ENCODE measurements at places on chromosomes 12 and 14.

- peak; percentile 32 for DNase-seq
Observed at GRCh38 chr14:69572030-69572840, 2.4 kb downstream of the CCDC177 start.

DNA sequence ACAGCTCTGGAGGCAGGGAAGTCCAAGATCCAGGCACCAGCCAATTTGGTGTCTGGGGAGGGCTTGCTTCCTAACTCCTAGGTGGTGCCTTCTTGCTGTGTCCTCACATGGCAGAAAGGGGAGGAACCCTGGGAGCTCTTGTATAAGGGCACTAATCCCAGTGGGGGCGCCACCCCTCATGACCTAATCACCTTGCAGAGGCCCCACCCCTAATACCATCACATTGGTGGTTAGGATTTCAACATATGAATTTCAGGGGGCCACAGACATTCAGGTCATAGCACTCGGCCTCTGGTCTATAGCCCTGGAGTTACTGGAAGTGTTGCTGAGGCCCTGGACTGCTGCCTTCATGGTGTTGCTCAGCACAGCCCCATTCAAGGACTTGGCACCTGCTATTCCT lies 14.6 kb downstream of the PSMD9 start:
- no peak for DNase-seq

DNA sequence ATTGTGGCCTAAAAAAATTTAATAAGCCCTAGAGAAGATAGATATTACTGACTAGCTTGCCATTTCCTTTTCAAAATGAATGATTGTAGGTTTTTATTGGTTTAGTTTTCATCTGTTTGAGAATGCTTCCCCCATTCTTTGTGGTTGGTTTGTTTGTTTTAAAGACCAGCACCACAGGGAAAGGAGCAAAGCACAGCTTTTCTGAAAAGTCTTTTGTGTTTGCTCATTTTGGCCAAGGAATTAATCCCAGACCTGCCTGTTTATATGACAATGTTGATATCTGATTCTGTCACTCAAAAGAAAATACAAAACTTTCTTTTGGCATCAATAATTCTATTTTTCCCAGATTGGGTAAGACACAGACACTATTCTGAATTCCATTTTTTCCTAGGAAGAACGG lies 312.5 kb upstream of the FLRT2 start:
- no peak for DNase-seq

- DNase-seq = peak; percentile 33
Observed at GRCh38 chr12:117872546-117873169, 96.1 kb downstream of the KSR2 start.

- DNase-seq = no peak
Observed at GRCh38 chr14:92731622-92732115, 16.8 kb downstream of the LGMN start.

DNA sequence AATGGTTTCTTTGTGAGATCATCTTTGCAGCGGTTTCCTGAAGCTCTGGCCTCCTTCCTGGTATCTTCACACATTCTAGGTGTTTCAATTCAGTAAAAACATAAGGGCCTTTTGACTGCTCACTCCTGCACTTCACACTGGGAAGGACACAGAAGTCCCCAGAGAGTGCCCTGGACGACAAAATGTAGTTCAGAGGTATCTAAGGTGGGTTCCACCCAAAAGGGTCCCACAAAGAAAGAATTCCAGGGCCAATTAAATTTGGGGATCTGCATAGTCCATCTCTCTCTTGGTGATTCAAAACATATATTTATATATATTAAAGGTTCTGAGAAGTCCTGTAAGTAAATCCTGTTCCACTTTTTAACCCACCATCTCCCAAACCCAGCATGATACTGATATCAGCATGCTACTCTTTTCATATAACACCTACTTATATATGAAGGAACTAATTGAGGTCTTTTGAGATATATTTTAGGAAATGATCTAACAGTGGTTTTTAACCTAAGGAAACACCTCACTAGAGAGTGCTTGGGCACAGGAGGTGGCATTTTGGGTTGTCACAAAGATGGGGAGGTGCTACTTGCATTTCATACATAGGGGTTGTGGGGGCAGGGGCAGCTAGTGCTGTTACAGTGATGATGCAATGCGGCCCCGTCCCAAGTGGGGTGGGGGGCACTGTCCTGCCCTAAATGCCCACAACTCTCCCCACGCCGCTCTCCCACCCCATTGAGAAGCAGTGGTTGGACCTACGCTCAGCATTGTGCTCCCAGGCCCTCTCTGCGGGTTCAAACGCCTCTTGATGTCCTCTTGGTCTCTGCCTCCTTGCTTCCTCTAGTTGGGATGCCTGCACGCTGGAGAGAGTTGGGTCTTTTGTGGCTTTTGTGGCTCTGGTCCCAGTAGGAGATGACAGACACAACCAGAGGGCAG lies 109.4 kb downstream of the ARF6 start:
- DNase-seq = no peak

- peak; percentile 15 for DNase-seq
Observed at GRCh38 chr12:110934093-110934852, 13.9 kb upstream of the MYL2 start.

GRCh38 chr12:96094201-96094600 lies 58.8 kb upstream of the LTA4H start:
- DNase-seq = no peak

DNA sequence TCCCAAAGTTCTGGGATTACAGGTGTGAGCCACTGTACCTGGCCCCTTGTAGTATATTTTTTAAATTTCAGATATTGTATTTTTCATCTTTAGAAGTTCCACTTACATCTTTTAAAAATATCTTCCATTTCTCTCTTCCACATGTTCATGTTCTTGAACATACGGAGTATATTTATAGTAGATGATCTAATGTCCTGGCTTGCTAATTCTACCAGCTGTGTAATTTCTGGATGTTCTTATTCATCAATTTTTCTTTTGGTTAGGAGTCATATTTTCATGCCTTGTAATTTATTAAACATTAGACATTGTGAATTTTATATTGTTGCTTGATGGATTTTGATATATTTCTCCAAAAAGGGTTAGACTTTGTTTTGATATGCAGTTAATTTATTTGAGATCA lies 30.8 kb downstream of the NTN4 start:
- no peak for DNase-seq

DNA sequence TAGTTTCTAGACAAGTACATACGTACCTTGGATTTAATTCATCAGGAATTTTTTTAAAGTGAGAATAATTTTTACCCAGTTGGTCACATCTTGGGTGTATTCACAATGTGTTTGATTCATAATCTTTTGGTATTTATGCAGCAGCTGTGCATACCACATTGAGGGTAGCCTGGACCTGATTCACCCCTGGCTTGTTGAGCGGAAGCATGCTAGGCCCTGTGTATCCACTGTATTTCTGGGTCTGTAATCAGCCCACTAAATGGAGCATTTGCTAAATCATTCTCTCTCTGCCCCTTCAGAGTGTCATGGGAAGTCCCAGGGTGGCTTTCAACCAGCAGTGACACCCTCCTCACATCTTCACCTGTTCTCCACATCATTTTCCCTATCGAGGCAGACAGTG lies 203.8 kb upstream of the RGS6 start:
- peak; percentile 49 for DNase-seq

DNA sequence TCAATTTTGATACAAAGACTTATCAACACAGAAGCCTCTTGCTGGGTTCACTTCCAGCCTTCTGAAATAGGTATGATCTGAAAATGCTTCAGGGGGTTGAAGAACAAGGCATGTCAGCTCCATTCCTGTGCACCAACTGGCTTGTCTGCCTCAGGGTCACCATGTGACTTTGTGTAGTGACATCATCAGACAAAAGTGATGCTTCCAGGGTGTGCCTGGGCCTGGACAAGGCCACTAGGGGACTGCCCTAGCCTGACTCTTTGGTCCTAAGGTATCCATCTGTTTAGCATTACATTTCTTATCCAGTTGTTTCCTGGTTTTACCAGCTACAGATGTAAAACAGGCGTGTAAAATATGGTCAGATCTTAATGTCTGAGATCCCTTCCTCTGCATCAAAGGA lies 155.6 kb downstream of the CAND1 start:
- no peak for DNase-seq

GRCh38 chr12:51923506-51924365 lies 16.4 kb downstream of the ACVRL1 start:
- peak; percentile 89 for DNase-seq

DNA sequence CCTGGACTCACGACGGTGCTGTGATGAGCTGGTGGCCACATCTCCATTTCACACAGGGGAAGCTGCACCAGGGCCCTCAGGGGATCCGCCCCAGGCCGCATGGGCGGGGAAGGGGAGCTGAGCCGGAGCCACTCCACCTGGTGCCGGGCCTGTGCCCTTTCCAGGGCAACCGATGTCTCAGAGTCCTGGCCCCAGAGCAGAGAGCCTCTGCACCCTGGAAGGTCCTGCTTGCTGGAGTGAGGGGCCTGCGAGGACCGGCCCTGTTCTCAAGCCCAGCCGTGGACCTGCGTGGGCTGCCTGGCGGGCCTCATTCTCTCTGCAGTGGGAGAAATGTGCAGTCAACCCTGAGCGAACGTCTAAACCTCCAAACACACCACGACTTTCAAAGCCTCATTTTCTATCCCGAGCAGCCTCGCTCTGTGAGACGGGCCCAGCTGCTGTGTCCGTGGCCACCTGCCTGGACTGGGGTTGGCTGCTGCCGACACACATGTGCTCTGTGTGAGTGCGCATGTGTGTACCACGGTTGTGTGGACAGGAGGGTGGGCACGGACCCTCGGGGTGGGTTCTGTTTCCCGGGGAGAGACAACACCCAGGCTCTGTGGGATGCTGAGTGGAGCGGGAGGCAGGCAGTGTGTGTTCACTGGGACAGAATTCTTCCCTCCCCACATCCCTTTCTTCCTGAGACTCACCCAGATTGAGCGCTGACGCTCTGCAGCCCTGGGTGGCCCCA lies 163.5 kb downstream of the KIF26A start:
- DNase-seq = no peak

DNA sequence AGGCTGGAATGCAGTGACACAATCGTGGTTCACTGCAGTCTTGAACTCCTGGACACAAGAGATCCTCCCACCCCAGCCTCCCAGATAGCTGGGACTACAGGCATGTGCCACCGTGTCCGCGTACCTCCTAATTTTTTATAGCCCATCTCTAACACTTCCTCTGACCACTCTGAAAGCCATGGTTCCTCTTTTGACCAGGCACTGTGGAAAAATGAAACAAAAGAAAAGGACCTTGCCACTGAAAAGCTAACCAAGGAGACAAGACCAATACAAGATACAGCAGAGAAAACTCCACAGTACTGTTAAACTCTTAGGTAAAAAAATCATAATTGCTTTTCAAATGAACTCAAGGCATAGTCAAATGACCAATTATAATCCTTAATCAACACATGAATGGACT lies 233.3 kb downstream of the NEDD1 start:
- no peak for DNase-seq

DNA sequence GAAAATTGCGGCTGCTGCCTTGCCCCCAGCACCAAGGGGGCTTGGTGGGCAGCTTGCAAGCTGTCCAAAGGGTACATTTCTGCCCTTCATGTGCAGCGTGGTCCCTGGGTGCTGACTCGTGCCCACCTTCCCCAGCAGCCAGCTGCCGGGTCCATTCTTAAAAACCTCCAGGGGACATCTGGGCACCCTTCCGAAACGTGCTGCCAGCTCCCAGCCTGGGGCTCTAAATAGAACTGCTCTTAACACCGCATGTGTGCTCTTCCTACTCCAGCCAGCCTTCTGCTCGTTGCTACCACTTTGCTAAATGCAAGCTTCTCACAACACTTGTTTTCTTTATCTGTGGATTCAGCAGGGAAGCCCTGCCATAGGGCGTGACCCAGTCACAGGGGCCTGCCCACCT lies 66.0 kb downstream of the RIMBP2 start:
- no peak for DNase-seq

- no peak for DNase-seq
Observed at GRCh38 chr14:75138492-75138891, 11.6 kb upstream of the NEK9 start.

DNA sequence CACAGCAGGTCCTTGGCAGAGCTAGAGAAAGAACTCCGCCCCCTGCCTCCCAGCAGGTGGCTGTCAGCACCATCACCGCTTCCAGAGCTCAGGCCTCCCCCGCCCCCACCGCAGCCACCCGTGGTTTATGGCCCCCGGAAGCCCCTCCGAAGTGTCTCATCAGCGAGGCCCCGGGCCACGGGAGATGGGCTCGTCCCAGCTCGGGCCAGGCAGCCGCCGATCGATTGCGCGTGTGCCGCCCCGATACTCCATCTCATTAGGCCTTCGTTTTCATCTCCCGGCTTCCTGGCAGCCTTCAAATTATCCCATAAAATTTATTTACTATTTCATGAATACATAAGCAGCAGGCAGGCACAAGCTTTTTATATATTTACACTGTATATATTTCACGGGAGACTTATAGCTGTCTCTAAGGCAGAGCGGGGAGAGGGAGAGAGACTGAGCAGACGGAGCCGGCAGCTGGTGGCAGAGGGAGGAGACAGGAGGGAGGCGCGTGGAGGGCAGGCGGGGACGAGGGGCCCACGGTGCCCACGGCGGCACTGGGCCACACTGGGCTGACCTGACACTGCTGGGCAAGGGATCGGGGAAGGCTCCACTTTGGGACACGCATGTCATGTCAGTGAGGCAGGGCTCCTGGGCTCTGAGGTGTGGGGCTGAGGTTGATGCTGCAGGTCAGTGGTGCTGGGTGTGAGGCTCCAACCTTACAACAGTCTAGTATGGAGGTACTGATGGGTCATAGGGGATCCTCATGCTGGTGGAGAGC lies 241.2 kb downstream of the RBM19 start:
- DNase-seq = no peak

GRCh38 chr12:92369636-92370035 lies 224.0 kb upstream of the BTG1 start:
- peak; percentile 64 for DNase-seq

- no peak for DNase-seq
Observed at GRCh38 chr12:109573914-109574244, 285 bp downstream of the MVK start.

GRCh38 chr12:128606538-128606937 lies 217.2 kb downstream of the SLC15A4 start:
- DNase-seq = no peak

- no peak for DNase-seq
Observed at GRCh38 chr12:4975574-4975973, 65.9 kb downstream of the KCNA1 start.

DNA sequence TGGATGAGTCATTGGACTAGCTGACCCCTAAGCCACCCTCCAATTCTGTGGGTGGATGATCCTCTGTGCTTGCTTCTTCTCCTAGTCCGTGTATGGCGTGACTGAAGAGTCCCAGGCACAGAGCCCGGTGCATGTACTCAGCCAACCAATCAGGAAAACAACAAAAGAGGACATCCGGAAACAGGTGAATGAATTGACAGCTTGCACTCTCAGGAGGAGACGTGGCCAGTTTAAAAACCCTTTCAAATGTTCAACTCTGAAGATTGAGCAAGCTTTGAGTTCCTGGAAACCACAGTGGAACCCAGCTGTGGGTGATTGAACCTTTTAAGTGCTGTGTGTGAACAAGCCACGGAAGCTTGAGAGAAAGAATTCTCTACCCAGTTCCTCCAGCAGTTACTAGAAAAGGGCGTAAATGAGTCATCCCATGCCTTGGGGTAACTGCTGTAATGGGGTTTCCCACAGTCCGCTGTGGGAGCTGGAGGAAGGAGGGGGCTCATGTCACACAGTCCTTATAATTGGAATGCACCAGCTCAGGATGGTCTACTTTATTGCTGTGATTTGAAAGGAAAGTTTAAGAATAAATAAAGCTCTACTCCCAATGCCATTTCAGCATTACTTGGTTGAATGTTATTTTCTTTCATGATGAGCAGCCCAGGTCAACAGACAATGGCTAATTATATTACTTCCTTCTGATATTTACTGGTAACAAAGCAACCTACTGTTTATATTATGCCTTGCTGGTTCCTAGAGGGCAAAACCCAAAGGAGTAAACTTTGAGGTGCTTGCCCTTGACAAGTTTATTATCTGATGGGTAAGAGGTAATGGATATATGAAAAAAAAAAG lies 417.0 kb downstream of the DPF3 start:
- DNase-seq = peak; percentile 46

GRCh38 chr14:73266317-73266716 lies 29.0 kb downstream of the PAPLN start:
- no peak for DNase-seq
